Globus pallidus (tissue), 1 donor: ENCODE measurements at places on chromosomes 5 and 9.

DNA sequence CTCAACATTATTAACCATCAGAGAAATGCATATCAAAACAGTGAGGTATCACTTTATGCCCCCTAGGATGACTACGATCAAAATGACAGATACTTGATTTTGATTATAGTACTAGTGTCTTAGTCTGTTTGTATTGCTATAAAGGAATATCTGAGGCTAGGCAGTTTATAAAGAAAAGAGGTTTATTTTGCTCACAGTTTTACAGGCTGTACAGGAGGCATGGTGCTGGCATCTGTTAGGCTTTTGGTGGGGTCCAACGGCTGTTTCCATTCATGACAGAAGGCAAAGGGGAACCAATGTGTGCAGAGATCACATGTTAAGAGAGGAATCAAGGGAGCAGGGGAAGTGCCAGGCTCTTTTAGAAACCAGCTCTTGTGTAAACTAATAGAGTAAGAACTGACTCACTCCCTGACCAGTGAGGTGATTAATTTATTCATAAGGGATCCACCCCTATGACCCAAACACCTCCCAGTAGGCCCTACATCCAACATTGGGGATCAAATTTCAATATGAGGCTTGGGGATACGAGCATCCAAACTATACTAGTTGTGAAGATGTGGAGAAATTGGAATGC lies 16.0 kb upstream of the AFF4 start:
- no peak for DNase-seq

- DNase-seq, result no peak
Observed at GRCh38 chr5:51983161-51983560, 599.9 kb downstream of the ISL1 start.

- no peak for DNase-seq
Observed at GRCh38 chr5:149412783-149413476, 33.8 kb upstream of the IL17B start.

GRCh38 chr9:124345063-124345462 lies 70.2 kb downstream of the PSMB7 start:
- no peak for DNase-seq

GRCh38 chr5:50800410-50800809 lies 134.0 kb downstream of the PARP8 start:
- DNase-seq, result no peak

GRCh38 chr5:178234750-178235587 lies 2.4 kb upstream of the PHYKPL start:
- DNase-seq, result peak; percentile 58

DNA sequence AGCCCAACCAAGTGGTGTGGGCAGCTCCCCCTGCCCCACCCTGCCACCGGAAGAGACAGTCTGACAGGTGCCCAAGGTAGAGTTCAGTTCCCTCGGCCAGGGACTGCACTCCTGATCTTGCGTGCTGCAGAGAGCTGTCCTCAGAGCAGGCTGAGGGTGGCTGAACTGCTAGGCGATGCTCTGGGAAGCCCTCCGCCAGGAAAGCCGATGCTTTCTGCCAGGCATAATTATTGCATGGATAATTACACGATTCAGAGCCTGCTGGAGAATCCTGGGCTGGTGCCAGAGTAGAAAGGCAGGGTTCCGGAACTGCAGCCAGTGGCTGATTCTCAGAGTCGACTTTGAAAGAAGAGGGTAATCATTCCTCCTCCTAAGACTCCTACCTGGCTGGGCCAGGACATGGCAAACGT lies 19.3 kb downstream of the KCNIP1 start:
- peak; percentile 66 for DNase-seq

DNA sequence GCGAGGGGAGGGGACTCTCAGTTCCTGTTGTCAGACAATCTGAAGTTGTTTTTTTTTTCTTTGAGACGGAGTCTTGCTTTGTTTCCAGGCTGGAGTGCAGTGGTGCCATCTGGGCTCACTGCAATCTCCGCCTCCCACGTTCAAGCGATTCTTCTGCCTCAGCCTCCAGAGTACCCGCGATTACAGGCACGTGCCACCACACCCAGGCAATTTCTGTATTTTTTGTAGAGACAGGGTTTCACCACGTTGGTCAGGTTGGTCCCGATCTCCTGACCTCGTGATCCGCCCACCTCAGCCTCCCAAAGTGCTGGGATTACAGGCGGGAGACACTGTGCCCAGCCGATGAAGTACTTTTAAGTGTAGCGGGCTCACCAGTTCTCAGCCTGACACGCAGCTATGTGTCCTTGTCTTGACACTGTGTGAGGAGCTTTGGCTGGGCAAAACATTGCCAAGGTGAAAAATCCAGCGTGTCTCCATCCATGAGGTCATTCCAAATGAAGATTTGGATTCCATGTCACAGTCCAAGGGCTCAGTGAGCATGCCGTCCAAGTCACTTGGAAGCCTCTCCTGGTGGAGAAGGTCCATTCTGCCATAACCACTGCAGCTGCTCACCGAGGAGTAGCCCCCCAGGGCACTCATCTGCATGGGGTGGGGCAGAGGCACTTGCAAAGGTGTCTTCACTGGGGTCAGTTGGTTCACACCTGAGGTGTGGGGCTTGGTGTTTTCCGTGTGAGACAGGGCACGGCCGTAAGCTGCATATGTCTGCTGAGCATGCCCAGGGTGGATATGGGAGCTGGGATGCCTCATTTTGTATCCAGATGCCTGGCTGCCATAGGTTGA lies 32.0 kb downstream of the OR2V1 start:
- no peak for DNase-seq

DNA sequence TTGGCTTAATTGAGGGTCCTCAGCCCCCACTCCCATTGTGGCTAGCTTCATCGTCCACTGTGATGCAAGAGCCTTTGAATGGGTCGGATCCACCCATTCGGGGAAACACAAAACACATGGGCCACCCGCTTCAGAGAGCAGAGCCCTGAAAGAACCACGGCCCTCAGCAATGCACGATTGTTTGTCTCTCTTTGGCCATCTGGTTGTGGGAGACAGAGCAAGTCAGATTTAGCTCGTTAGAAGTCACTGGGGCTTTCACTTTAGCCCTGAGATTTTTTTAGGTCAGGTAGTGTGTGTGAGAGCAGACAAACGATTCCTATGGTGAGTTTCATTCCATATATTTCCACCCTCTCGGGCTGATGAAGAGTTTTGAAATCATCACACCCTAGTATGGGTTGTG lies 12.9 kb upstream of the COL15A1 start:
- DNase-seq, result no peak

GRCh38 chr5:5480481-5481111 lies 58.1 kb downstream of the ICE1 start:
- no peak for DNase-seq

- no peak for DNase-seq
Observed at GRCh38 chr5:167966979-167967378, 324.5 kb upstream of the WWC1 start.

DNA sequence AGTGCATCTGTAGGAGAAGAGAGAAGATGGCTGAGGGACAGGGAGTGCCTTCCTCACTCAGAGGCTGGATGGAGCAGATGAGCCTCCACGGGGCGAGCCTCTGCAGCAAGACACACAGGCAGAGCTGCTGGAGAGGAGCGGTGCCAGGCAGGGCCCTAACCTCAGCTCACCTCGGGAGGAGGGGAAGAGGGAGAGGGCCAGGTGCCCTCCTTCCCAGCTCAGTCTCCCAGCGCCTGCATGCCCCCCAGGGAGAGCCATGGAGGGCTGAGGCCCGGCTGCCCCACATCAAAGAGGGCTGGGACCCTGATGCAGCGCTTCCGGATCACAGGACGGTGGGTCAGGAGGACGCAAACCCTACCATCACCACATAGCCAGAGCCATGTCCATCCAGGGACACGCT lies 13.6 kb upstream of the SPATA31E1 start:
- DNase-seq, result no peak

DNA sequence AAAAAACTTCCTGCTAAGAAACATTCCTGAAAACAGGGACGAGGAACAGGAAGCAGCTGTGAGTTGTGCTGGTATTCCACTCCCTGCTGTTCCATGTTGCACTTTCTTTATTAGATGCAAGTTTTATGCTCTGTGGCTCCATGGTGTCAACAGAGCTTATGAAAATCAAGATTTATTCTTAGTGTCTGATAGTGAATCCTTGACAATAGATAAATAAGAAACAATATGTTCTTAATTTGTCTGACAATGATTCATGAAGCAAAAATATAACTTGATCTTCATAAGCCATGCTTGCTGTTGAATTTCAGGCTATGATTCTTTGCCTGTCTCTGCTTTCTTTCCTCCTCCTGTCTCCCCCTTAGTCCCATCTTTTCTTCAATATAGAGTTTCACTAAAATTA lies 119.6 kb downstream of the DROSHA start:
- no peak for DNase-seq

DNA sequence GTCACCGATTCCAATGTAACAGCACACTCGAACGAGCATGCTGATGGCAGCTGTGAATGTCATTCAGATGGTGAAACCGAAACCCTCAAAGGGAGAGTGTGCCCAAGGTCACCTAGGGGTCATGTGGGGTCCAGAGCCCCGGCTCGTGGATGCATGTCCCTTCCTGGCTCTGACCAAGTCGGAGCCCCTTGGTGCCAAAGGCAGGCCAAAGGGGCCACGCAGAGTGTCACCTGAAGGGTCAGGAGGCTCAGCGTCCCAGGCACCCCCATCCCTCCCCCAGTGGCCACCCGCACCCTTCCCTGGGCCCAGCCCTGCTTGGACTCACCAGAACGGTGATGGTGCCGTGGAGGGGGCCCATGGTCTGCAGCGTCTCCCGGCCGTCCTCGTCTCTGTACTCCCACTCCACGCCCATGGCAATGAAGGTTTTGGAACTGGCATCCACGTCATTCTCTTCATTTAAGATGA lies 69.5 kb downstream of the ZNF354C start:
- DNase-seq, result no peak

- no peak for DNase-seq
Observed at GRCh38 chr5:82991678-82992323, 85.4 kb downstream of the TMEM167A start.

GRCh38 chr5:126003309-126003708 lies 419.9 kb upstream of the GRAMD2B start:
- peak; percentile 33 for DNase-seq

DNA sequence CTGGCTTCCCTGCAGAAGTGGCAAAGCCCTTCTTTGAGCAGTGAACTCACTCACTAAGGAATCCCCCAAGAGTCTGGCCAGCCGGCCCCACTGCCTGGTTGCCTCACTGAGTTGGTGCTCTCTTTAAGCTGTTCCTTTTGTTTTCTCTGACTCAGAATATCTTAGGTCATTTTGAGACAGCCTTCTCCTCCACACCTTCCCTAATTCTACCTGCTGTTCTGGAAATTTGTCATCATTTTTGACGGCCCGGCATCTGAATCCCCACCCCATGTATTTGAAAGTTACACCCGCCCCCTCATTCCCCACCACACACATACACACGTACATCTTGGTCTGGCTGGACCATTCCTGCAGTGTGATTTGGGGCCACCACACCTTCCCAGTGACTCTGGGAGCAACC lies 41.8 kb downstream of the FGF1 start:
- DNase-seq, result no peak

DNA sequence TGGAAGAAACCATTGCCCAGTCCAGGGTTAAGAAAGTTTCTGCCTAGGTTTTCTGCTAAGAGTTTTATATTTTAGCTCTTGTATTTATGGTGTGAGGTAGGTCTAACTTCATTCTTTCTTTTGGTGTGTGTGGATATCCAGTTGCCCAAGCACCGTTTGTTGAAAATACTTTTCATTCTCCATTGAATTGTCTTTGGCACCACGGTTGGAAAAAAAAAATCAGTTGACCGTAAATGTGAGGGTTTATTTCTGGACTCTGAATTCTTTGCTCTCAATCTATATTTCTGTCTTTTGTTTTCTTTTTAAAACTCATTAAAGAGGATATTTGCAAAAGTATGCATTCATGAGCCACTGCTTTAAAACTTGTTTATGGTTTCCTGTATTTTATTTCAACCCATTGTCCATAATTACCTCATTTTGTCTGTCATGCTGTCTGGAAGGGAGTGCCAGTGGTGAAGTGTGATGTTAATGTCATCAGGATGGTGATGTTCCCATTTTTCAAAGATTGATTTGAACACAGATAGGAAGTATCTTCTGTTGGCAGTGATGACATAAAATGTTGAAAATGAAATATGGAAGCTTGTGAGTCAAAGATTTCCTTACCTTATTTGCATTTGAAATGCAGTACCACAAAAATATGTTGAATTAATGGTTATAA lies 33.9 kb downstream of the HABP4 start:
- DNase-seq, result no peak

GRCh38 chr5:118301696-118302095 lies 686.7 kb downstream of the DTWD2 start:
- no peak for DNase-seq

- peak; percentile 58 for DNase-seq
Observed at GRCh38 chr9:126317513-126317912, 9.1 kb upstream of the MVB12B start.

DNA sequence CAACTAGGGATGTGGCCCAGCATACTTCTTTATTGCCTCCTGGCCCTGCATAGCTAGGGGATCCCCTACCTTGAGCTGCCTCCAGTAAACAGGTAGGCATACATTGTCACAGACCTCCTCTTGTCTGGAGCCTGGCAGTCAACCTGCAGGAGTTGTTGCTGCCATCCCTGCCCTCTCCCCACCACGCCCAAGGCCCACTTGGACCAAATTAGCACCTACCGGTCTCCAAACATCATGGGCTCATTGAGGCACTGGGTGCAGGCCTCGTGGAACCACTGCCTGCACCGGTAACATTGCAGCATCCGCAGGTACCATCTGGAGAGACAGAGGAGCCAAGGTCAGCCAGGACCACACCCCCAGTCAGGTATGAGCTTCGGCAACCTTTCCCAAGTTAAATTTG lies 10.3 kb downstream of the PHF19 start:
- no peak for DNase-seq

GRCh38 chr5:107634981-107635848 lies 35.5 kb downstream of the EFNA5 start:
- DNase-seq, result no peak

DNA sequence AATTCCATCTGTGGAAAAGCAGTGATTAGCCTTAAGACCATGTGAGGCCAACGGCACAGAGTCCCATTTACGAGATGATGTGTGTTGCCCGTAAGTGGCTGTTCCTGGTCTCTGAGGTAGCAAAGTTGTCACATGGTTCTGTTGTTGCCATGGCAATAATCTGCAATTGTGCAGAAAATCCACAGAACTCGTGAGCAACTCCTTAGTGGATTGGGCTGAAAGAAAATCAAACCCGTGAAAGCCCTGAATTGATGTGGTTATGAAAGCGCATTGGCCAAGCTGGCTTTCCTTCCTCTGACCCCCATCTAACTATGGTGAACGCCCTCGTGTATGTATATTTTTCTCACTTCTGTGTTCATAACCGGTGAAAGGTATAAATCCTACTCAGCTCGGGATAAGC lies 614.7 kb downstream of the EBF1 start:
- no peak for DNase-seq

DNA sequence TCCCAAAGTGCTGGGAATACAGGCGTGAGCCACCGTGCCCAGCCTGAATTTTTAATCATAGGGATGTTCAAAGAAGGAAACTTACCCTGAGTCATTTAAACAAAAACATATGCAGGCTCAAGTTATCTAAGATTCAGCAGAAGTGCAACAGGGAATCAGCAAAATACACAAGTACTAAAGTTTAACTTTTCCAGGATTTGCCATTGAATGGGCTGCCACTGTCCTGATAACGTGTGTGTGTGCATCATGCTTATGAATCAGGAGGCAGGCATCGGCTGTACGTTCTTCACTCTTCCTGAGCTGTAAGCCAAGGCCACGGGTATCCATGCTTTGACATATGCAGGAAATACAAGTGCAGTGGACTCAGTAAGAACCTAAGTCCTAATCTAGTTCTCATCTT lies 48.8 kb upstream of the FST start:
- DNase-seq, result no peak

- DNase-seq, result no peak
Observed at GRCh38 chr9:125360601-125361000, 99.0 kb downstream of the GAPVD1 start.
